ENCODE measurements at places on chromosomes 7 and 10.
A peak's percentile ranks its signal among the peaks of the same experiment; 100 is the strongest.

GRCh38 chr7:128103498-128104107 is 72.4 kb upstream of the LRRC4 start:
- peak; percentile 34 for DNase-seq

GRCh38 chr7:51633596-51633995 is 317.0 kb upstream of the COBL start:
- DNase-seq: no peak

- no peak for DNase-seq
Measured at GRCh38 chr7:69781412-69781846, 183.2 kb downstream of the AUTS2 start.

DNA sequence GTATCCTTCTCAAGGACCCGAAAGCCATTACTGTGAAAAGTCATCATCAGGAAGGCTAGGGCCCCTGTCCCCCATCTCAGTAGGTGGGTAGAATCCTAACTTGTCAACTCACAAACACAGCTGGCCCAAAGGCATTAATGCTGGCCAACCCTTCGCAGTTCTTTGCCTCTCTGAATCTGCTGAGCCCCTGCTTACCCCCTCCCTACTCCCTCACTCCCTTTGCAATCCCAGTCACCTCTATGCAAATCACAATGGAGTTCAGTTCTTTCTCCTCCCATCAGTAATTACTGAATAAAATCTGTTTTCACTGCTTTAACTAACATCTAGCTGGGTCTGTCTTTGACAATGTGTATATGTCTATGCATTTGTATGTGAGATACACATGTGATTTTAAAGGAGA is 38.1 kb upstream of the AOAH start:
- DNase-seq: no peak

- no peak for DNase-seq
Measured at GRCh38 chr10:44520651-44521050, 135.8 kb upstream of the CXCL12 start.

- no peak for DNase-seq
Measured at GRCh38 chr7:117827862-117828261, 45.4 kb downstream of the CTTNBP2 start.

- DNase-seq: no peak
Measured at GRCh38 chr7:88399036-88399435, 92.3 kb upstream of the STEAP4 start.

DNA sequence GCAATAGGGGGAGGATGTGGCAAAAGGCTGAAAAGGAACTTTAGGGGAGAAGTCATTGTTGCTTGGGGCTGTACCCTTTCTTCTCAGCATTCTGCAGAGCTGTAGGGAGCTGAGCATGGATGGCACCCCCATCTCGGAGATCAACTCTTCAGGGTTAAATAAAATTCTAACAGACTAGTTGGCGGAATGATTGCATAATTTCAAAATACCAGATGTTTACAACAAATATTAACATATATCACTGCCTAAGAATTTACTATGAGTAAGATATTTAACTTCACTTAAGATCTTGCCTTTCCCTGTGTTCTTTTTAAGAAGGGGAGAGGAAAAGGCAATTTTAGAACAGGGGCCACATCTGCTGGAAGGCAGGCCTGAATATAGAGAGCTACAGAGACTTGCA is 509 bp upstream of the OR2F1 start:
- no peak for DNase-seq

GRCh38 chr10:74859546-74859945 is 33.1 kb downstream of the KAT6B start:
- no peak for DNase-seq

GRCh38 chr7:105096306-105096705 is 82.3 kb downstream of the KMT2E start:
- no peak for DNase-seq

GRCh38 chr7:132456418-132456817 is 119.9 kb downstream of the PLXNA4 start:
- DNase-seq: no peak

DNA sequence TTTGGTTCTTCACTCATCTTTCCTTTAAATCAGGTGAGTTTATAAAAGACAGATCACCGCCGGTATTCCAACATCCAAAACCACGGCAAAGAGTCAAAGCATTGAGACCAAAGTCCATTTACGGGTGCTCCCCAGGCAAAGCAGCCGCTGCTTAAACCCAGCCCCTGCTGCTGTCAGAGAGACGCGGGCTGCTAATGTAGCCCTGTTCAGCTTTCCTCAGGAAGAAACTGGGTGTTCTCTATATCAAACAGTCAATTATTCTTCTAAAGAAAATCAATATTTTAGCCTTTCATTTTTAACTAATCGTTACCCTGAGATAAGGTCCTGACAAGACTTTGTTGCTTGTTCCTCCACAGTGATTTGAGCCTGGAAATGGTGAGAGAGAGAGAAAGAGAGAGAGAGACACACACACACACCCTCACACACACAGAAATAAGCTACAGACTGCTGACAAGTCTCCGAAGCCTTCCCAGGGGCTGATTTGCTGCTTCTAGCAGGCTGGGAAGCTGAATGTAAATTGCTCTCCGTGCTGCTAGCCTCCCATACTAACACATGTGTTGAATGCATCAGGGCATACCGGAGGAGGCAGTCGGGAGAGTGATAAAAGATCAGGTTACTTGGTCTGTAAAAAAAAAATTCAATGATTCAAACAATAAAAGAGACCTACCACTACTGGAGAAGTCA is 183.0 kb upstream of the ANK3 start:
- peak; percentile 74 for DNase-seq

DNA sequence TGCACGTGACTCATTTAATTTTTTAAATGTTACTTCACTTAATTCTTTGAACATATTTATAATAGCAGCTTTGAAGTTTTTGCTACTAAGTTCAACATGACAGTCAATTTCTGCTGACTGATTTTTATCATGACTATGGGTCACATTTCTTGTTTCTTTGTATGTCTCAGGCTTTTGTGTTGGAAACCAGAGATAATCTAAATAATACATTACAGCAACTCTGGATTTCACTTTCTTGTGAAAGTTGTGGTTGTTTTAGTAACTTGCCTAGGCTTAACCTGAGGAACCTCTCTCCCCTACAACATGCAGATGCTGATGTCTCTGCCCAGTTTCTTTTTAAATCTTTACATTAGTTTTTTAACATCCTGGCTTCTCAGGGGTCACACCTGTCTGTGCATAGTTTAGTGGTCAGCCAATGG is 180.8 kb downstream of the CCDC71L start:
- peak; percentile 62 for DNase-seq

GRCh38 chr10:60140651-60141632 is 234.6 kb upstream of the CCDC6 start:
- DNase-seq: no peak

DNA sequence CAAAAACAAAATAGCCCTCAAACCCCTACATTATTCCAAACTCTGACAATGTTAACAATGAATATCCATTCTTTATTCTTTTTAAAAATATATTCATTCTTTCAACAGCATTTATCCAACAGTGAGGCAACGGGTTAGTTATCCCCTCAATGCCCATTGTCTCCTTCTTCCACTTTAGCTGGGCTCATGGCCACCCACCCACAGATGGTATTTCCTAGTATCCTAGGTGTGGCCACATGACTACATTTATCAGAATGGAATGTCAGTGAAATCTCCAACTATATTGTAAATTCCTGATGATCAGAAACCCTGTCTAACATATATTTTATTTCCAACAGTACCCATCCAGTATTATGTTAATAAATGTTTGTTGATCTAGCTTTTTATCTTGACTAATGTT is 13.6 kb downstream of the HOXA1 start:
- no peak for DNase-seq

- DNase-seq: no peak
Measured at GRCh38 chr7:47264021-47264651, 317.8 kb downstream of the TNS3 start.

GRCh38 chr10:3805201-3805790 is 20.3 kb upstream of the KLF6 start:
- peak; percentile 90 for DNase-seq

DNA sequence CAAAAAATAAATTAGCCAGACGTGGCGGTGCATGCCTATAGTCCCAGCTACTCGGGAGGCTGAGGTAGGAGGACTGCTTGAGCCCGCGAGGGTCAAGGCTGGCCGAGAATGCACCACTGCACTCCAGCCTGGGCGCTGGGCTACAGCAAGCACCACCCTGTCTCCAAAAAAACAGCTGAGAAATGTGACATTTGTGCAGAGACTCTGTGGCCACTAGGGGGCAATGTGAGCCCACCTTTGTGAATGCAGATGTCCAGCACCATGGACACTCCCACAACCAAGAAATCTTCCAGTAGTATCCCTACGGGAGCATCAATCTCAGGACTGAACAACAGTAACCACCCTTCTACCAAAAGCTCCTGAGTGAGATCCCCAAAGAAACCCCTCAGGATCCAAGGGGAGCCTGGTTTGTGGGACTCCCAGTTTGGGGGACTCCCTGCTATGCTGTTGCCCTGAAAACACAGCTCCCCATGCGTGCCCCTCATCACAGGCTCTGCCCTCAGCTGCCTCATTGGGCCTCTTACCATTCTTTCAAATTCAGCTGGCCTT is 6.2 kb upstream of the AHCYL2 start:
- peak; percentile 86 for DNase-seq

- DNase-seq: no peak
Measured at GRCh38 chr10:15478429-15478828, 107.3 kb upstream of the FAM171A1 start.

GRCh38 chr7:25408876-25409275 is 180.6 kb upstream of the NPVF start:
- DNase-seq: no peak

- no peak for DNase-seq
Measured at GRCh38 chr7:82405301-82405700, 38.3 kb downstream of the CACNA2D1 start.

GRCh38 chr7:134995239-134996096 is 9.2 kb downstream of the AGBL3 start:
- no peak for DNase-seq

- DNase-seq: no peak
Measured at GRCh38 chr7:90596671-90597562, 796 bp downstream of the CDK14 start.
